ENCODE measurements at places on chromosomes 12 and 14.

GRCh38 chr12:119627019-119627643, 33.6 kb downstream of the TMEM233 start:
- no peak for DNase-seq

DNA sequence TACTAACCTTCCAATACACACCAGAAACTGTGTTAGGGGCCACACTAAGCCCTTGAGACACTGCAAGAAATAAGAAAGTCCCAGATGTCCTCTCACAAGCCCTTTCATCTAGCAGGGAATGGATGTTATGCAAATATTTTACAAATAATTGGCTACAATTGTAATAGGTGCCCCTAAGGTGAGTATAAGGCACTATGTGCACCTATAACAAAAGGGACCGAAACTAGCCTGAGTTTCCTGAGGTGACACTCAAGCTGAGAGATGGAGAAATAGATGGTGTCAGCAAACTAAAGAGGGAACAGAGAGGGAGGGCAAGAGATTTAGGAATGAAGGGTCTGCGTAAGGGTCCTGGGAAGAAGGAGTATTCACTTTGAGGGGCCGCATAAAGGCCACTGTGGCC, 212.6 kb downstream of the TTC8 start:
- DNase-seq = no peak

DNA sequence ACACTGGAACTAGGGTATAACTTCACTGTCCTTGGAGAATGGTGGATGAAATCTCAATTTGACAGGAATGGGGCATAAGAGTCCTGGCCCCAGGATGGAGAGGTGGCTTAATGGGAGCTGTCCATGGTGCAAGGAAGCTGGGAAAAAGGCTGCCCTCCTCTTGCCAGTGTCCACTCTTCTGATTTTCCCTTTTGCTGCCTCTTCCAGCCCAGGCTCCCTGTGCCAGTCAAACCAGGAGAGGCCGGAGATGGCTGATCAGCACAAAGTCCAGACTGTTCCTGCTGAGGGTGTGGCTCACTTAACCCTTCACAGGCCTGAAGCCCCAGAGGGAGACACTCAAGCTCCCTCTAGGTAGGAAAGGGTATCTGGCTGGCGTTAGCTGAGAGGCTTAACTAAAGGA, at the start of gene MYO1A:
MYO1A (minus strand) TSS at position 240 of the 400 bp plus-strand sequence. CDS start 1,806 bp downstream, outside the sequence.
- DNase-seq = no peak

- DNase-seq = no peak
Measured at GRCh38 chr14:23932639-23933038, 20.9 kb upstream of the DHRS4 start.
